Left ventricle myocardium inferior (tissue), 1 donor: ENCODE measurements at places on chromosomes 5 and 9.

DNA sequence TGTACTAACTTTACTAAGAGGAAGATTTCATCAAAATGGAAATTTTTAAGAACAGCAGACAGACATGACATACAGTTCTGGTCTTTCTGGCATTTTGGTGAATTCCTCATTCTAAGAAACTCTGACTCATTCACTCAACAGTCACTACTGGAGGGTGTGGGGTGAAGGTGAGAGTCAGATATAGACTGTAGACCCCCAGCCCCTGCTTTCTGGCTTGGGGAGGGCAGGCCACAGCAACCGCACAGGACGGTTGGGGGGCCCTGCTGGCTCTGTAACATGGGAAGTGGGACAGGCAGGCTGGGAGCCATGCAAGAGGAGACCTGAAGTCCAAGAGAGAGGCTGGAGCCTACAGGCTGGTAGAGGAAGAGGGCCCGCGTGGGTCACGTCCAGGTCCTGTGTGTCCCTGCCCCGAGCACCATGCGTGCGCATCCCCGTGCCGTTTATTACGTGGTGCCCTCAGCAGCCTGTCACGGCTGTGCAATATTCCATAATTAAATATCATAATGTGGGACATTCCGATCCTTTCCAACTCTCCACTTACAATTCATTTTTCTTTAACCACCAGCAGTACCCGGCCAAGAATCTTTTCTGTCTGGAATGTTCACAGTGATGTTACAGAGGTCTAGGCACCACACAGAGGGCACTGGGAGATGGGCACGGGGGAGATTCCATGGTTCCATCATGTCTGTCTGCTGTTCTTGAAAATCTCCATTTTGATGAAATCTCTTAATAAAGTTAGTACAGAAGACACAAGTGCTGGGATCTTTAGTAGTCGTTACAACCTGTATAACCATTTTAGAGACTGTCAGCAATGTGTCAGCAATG is 75.5 kb downstream of the SEMA4D start:
- DNase-seq = no peak

GRCh38 chr5:96968074-96968473 is 32.2 kb downstream of the LNPEP start:
- no peak for DNase-seq

DNA sequence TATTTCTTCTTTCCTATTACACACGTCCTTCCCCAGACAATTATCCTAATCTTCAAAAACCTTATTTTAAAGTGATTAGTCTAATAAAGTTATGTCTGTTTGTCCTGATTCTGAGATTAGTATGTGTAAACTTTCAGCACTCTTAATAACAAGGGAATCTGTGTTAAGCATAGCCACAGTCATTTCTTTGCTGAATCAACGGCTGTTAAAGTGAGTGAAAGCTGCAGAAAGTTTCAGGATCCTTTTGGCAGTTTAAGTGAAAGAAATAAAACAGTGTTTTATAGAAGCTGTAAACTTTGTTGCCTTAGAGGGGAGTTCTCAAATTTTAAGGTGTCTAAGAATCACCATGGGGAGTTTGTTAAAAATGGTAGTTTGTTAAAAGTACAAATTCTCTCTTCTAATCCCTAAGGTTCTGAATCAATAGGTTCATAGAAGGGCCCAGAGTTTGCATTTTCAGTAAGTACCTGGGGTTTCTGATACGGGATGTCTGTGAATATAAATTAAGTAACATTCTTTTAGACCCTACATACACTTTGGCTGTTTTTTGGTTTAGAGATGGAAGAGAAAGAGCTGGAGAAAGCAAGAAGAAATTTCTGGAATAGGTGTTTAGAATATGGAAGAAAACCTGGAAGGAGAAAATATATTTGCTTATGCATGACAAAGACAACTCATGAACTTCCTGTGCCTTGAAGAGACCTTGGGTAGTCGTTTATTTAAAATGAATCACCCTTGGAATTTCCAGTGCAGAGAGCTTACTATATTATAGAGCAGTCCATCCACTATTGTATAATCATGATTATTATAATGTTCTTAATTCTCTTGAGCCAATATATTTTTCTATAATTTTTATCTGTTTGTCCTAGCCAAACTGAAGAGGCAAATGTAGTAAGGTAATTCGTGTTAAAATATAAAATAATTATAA is 45.7 kb downstream of the SCAMP1 start:
- DNase-seq = no peak

DNA sequence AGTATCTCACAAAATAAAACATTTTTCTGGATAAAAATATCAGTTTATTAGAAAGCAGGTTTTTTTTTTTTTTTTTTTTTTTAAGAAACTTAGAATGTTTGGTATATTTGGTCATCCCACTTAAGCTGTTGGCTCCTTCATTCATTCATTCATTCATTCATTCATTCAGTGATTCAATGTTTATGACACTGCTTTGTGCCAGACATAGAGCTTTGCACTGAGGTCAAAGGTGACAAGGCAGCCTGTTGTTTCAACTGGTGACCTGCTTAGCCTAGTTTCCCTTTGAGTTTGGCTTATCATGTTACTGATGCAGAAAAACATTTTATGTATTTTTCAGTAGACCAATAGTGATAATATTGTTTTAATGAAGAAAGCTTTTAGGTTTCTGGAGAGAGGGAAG is 23.5 kb downstream of the CPEB4 start:
- DNase-seq = no peak

DNA sequence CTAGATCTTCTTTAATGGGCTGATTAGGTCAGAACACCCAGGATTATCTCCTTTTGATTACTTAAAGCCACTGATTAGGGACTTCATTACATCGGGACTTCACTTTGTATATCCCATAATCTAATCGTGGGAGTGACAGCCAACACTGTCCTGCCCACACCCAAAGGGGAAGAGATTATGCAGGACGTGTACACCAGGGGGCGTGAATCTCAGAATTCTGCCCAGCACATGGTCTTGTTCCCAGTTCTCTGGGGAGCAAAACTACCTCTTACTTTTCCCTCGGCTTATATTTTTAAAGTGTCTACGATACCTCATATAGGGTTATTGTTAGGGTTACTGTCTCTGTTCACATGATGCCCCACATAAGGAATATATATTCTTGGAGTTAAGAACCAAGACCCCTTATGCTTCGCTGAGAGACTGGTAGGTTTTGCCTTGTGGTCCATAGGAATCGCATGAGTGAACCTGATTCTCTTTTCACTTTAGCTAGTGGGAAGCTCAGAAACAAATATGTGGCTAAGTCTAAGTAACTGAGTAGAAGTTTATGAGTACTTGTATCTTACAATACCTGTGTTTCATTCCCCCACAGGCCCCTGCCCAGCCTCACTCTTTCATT is 192.7 kb downstream of the GNA14 start:
- no peak for DNase-seq

- DNase-seq = no peak
Measured at GRCh38 chr5:143222287-143223231, 180.9 kb downstream of the NR3C1 start.

- DNase-seq = no peak
Measured at GRCh38 chr9:78856144-78856543, 559.2 kb downstream of the PSAT1 start.

- no peak for DNase-seq
Measured at GRCh38 chr5:121027636-121028035, 563.5 kb downstream of the PRR16 start.

- DNase-seq = no peak
Measured at GRCh38 chr5:112366987-112367386, 52.1 kb downstream of the EPB41L4A start.

DNA sequence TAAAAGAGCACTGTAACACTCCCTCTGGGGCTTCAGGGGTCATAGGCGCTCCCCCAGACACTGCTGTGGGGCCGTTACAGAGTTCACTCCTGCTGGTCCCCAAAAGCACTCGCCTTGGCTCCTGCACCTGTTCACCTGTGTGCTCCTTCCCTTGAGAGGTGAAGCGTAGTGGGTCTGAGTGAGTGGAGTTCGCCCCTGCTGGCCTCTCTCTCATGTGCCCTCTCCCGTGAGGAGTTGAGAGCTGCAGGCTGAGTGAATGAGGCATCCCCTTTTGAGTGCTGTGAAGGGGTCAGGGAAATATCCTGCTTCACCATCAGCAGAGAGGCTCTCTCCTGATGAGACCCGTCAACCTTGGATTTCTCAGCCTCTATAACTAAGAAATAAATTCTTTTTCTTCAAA is 134.6 kb upstream of the TUT7 start:
- no peak for DNase-seq

DNA sequence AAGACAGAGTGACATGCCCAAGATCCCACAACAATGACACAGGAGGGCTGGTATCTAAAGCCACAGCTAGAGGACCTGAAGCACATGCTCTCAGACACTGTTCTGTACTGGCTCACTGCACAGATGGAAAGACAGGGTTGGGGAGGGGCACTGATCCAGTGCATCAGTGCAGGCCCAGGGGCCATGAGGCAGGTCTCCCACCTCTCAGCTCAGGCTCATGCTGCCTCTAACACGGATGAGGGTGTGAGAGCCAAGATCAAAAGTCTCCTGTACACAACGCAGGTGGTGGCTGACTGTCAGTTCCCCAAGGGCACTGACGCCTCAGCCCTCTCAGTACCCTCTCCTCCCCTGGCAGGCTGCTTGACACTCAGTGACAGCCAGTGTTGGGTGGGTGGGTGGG is 10.9 kb downstream of the RAPGEF1 start:
- no peak for DNase-seq

- no peak for DNase-seq
Measured at GRCh38 chr5:6315580-6315979, 62.8 kb downstream of the MED10 start.

GRCh38 chr5:118791926-118792734 is 196.2 kb downstream of the DTWD2 start:
- DNase-seq = no peak

GRCh38 chr9:385818-386398 is 171.2 kb downstream of the DOCK8 start:
- DNase-seq = no peak

DNA sequence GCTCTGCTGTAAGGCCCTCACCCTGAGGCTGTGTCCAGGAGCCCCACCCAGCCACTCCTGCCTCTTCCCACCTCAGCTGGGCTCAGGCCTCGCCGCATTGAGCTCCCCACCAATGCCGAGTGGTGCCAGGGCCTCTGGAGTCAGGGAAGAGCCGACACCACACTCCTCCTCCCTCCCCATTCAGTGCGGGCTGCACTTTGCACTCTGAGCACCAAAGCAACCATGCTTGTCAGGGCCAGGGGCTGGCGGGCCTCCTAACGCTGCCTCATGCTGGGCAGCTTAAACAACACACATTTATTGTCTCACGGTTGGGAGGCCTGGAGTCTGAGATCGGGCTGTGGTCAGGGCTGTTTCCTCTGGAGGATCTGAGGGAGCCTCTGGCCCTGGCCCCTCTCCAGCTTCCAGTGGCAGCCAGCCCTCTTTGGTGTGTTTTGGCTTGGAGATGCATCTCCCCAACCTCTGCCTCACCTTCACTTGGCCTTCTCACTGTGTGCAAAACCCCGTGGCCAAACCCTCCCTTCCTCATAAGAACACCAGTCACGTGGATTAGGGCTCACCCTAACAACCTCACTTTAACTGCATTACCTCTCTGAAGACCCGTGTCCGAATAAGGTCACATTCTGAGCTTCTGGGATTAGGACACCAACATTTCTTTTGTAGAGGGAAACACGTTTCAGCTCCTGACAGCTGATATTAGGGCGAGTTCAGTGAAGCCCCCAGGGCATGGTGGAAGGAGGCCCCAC is 157.8 kb downstream of the MED10 start:
- no peak for DNase-seq

- no peak for DNase-seq
Measured at GRCh38 chr9:37639109-37639762, 11.5 kb upstream of the FRMPD1 start.

DNA sequence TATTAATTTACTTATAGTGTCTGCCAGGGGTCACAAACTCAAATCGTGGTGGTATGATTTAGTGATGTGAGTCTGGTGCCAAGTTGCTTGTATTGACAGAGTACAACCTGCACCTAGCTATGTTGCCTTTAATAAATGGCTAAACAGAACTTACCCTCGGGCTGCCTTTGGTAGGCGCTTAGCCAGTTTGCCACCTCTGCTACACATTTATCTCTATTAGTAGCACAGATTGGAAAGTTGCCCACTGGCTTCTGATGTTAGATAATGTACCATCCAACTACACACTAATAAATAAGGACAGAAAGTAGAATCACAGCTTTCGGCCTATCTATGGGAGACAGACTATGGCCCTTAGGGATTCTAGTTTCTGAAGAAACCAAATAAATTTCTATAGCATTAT is 368.4 kb downstream of the MAN2A1 start:
- no peak for DNase-seq

GRCh38 chr5:6461793-6462650 is 13.4 kb downstream of the UBE2QL1 start:
- no peak for DNase-seq

- no peak for DNase-seq
Measured at GRCh38 chr5:154721481-154722058, 33.6 kb upstream of the LARP1 start.

GRCh38 chr5:151598984-151599383 is 7.9 kb upstream of the FAT2 start:
- DNase-seq = no peak

DNA sequence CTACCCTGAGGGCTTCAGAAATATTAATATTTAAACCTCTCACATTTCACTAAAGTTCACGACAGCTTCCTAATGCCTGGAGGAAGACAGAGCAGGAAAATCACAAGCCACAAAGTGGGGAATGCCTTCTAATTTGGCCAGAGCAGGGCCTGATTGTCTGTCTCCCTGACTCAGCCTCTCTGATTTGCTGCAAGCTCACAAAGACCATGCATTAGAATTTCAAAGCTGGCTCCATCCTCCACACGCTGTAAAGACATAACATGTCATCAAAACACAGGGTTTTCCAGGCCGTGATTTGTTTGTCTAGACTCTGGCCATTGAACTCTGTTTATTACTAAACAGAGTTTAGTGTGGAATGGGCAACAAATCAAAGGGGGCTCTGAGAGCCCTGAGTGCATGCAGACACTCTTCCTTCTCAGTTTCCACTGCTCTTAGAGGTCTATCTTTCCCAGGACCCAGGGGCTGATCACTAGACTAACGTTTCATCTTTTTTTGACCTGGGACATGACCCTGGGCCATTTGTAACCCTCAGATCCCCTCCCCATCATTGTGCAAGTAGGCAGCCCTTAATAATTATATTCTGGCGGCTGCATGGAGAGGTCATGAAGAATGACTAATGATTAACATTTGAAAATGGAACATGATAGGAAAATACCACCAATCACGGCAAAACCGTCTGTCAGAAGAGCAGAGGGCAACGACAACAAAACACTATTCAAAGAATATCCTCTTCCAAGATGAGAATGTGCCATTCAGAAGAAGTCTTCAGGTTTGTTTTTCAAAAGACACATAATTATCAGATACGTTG is 140.2 kb downstream of the ENC1 start:
- no peak for DNase-seq

DNA sequence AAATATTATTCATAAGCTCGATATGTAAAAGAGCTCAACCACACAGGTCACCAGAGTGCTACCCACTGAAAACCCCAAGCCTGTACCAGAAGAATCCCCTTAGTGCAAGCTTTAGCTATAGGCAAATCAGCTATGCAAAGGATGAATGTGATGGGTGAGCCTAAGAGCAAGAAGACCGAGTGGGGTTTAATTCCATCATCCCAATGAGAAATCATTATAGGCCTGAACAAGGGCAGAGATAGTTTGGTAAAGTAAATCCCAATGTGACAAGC is 21.8 kb downstream of the ELOVL7 start:
- DNase-seq = no peak

- no peak for DNase-seq
Measured at GRCh38 chr5:126659805-126660482, 59.2 kb downstream of the PHAX start.
